Amniotic stem cell (primary cell): ENCODE measurements at places on chromosomes 1 and 21.
A peak's percentile ranks its signal among the peaks of the same experiment; 100 is the strongest.

- DNase-seq = no peak
These were observed 117.1 kb upstream of the CSF3R start for GRCh38 chr1:36599828-36600227.

GRCh38 chr1:29474274-29475244 is 238.2 kb downstream of the PTPRU start:
- no peak for DNase-seq

DNA sequence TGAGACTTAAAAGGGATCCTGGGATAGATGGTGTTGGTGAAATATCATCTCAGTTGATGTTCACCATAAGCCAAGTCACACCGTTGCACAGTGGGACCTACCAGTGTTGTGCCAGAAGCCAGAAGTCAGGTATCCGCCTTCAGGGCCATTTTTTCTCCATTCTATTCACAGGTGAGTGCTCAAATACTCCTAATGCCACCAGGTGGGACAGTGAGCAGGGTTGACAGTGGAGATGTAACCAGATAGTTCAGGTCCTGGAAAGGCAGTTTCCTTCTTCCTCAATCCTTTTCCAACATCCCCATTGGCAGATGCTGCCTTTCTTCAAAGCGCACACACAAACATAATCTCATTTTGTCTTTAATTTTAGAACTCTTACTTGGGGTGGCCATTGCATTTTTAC is 11.6 kb downstream of the CD160 start:
- no peak for DNase-seq

GRCh38 chr1:228938537-228938901 is 203.2 kb downstream of the RHOU start:
- no peak for DNase-seq

DNA sequence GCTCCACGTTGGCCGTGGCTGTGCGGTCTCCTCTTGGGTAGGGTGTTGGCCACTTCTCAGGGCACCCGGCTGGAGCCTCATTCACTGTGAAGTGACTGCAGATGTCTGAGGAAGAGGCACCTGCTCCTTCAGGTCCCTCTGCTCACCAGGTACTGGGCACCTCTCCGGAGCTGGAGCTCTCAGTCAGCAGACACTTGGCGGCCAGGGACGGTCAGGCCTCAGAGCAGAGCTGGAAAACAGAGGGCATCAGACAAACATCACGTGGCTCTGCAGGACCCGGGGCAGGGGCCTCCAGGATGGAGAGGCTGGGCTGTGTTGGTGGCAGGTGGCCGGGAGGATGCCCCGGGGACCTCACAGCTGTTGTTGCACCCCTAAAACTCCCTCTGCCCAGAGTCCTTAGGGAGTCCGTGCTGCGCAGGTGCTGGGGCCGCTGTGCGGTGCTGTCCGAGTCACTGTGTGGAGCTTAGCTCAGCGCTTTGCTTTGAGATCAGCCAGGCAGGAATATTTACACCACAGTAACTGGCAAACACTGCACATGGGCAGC is 59.7 kb downstream of the SLX9 start:
- no peak for DNase-seq

- no peak for DNase-seq
These were observed 456 bp upstream of the SMYD2 start for GRCh38 chr1:214280386-214281020.

DNA sequence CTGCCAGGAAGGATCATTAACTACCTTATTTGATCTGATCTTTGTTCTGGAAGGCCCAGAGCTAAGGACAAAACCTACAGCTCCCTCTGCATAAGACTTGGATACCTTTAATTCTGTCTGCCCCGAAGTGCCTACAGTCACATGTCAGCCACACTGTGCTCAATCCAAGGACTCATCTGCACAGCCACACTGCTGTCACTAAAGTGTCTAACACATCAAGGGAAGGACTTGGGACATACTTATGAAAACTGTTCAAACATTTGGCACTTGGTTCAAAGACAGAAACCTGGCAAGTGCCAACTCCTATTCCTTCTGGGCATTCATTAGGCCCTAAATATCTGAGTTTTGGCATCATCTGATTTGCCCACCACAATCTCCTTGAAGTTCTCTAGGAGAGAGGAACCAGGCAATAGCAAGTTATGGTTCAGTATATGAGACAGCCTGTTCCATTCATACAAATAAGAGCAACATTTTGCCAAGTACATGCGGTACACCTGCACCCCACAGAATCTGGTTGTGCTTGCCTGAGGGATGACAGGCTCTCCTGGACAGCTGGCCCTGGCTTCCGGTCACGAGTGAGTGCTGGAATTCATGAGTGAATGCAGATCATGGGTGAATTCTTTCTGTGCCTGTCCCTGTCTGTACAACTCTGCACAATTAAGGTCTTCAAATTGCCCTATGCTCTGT is 105.9 kb downstream of the KCNK1 start:
- no peak for DNase-seq

- no peak for DNase-seq
These were observed 116.5 kb upstream of the COL24A1 start for GRCh38 chr1:86273066-86273465.

DNA sequence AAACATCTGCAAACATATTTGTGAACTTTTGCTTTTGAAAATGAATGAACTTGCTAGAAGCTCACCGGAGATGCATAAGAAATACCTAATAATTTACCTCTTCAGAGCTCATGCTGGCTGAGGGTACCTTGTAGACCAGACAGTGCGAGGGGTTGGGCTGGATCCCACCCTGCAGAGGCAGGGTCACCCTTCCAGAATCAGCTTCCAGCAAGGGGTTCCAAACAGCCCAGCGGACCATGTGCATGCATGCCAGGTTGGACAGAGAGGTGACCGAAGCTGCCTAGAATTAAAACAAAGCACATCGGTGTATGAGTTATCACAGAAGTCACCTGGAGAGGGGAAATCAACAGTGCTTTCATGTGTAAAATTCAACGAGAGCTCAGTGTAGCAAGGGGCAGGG is 59.2 kb downstream of the NPHP4 start:
- no peak for DNase-seq

- peak; percentile 94 for DNase-seq
These were observed at the start of gene LMOD1 for GRCh38 chr1:201946224-201946908. Gene LMOD1 (minus strand): TSS chr1:201946548. CDS start chr1:201946340, 208 bp downstream.

GRCh38 chr1:172460887-172461315 is 17.0 kb upstream of the PIGC start:
- no peak for DNase-seq
